ENCODE measurements at places on chromosomes 6 and 20.

- no peak for DNase-seq
Observed at GRCh38 chr20:20849161-20849560, 136.7 kb upstream of the RALGAPA2 start.

DNA sequence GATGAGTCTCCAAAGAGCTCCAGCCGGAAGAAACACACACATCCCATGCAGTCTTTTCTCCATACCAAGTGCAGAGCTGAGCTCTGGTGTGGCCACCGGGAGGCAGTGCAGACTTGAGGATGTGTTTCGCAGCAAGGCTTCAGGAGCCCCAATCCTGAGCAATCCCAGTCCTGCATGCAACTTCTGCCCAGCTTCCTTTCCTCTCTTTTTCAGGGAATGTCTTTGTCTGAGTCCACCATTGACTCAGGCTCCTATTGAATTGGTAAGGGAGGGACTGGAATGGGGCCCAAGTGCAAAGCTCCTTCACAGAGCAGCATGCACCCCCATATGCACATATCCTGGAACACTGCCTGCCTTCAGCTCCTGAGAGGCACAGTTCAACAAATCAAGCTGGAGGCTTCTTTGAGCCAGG, 50.5 kb upstream of the ASIP start:
- no peak for DNase-seq

DNA sequence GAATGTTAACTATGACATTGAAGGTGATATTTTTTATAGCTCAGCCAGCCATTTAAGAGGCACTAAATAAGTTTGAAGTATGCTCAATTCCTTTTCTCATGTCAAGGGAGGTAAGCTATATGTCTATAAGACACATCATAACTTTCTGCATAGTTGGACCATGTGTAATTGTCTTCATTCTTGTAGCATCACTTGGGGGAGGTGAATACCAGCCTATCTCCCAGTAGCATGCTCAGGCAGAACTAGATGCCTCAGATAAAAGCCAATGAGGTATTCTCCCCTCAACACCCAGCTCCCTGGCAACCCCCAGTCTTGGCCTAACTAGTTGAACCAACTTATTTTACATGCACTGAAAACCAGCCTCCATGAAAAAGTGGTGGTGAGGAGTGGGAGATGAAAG, 158.3 kb upstream of the JAG1 start:
- no peak for DNase-seq

DNA sequence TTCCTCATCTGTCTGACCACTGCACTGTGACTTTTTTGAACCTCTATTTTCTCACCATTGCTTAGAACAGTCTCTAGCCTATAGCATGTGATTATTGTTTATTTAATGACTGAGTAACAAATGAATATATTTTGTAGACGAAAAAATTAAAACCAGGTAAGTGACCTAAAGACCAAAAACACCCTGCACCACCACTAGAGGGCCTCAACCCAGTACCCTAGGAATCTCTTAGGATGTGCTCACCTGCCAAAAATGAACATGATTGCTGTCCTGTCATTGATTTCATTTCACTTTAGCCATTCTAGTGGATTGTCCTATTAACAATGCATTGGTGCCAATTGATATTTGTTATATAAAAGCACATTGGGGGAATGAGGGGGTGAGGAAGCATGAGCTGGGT, 199.1 kb downstream of the COL9A1 start:
- DNase-seq: no peak

DNA sequence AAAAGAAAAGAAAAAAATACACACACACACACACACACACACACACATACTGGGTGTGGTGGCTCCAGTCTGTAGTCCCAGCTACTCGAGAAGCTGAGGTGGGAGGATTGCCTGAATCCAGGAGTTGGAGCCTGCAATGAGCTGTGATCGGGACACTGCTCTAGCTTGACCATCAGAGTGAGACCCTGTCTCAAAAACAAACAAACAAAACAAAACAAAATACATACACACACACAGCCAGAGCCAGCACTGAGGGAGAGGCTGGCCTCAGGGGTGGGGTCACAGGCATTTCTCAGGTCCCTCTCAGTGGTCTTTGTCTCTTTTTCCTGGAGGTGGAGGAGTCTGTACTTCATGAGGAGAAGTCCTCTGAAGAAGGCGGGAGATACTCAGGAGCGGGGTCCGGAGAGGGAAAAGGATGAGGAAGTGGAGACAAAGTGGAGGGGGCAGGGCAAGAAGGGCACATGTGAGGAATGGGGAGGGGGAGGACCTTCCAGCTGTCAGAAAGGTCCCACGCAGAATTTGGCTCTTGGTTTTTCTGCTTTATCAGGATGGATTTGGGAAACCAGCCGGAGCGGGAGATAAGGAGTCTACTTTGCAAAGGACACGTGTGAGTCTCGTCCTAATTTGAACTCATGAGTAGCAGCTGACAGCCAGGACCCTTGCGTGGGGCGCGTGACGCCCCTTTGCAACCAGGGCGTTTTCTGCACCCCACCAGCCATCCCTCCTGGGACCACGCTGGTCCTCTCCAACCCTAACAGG, 7.7 kb upstream of the MICB start:
- no peak for DNase-seq

DNA sequence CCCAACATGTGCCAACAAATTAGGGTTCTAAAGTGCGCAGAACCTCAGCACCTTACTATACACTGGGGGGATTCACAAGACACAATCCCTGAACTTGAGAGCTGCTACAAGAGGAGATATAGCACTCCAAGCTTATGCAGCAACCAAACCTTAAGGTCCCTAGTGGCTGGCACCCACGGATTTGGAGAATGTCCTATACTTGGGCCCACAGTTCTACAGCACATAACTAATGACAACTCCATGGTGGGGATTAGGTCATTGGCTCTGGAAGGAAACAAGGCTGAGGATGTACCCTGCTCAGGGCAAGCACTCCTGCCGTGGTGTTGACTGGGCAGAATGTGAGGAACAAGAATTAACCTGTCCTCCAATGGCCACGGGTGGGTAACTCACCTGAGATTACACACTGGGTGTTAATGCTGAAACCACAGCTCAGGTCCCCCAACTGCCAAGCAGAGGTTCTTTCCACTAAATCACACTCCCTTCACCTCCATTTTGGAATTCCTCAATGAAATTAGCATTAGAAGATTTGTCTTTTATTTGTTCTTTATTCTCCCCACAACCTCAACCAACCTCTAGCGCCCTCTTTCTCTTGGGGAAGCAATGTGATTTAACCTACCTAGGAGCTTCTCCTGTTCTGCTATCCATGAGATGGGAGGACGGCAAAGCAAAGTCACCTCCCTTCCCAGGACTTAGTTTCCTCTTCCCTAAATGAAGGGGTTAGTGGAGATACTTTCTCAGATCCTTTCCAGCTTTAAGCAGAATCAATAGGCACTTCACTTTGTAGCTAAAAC, 32.0 kb downstream of the TRERF1 start:
- no peak for DNase-seq

- no peak for DNase-seq
Observed at GRCh38 chr6:39173270-39173669, 56.0 kb downstream of the KCNK5 start.

DNA sequence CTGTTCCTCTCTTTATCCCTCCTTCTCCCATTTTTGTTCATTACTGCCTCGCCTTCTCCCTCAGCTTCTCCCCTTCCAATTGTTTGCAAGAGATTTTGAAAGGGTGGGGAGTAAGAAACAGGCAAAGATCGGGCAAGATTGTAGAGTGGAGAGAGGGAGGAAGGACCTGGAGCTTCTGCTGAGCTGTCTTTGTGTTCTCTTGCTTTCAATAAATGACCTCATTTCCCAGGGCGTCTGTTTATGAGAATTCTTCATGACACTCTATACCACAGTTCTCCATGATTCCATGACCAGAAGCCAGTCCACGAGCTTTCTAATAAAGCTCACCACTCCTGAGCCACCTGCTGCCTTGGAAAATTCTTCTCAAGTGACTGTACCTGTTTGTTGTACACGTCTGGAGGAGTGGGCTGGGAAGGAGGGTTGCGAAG, 50.0 kb upstream of the PLEKHG1 start:
- DNase-seq: no peak

- DNase-seq: no peak
Observed at GRCh38 chr6:30613251-30614043, 3.6 kb downstream of the PPP1R10 start.

- DNase-seq: no peak
Observed at GRCh38 chr6:134949927-134950326, at the start of gene ALDH8A1. ALDH8A1 (minus strand) TSS chr6:134950101; CDS start chr6:134950053, 48 bp downstream.

GRCh38 chr6:75169689-75170586, 35.9 kb downstream of the COL12A1 start:
- DNase-seq: no peak

GRCh38 chr6:40276141-40276540, 311.0 kb downstream of the LRFN2 start:
- DNase-seq: no peak

DNA sequence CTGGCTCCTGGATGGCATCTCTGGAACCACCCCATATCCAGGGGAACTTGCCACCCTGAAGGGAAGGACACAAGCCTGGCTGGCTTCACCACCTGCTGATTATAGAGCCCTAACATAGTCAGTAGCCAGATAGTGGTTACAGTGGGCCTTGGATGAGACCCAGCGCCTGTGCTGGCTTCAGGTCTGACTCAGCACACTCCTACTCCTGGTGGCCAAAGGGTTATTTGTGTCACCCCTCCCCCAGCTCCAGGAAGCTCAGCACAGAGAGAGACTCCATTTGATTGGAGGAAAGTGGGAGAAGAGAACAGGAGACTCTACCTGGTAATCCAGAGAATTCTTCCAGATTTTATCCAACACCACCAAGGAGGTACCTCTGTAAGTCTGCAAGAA, 12.8 kb downstream of the SNX14 start:
- no peak for DNase-seq

GRCh38 chr20:9163251-9163650, 94.4 kb downstream of the PLCB4 start:
- no peak for DNase-seq

DNA sequence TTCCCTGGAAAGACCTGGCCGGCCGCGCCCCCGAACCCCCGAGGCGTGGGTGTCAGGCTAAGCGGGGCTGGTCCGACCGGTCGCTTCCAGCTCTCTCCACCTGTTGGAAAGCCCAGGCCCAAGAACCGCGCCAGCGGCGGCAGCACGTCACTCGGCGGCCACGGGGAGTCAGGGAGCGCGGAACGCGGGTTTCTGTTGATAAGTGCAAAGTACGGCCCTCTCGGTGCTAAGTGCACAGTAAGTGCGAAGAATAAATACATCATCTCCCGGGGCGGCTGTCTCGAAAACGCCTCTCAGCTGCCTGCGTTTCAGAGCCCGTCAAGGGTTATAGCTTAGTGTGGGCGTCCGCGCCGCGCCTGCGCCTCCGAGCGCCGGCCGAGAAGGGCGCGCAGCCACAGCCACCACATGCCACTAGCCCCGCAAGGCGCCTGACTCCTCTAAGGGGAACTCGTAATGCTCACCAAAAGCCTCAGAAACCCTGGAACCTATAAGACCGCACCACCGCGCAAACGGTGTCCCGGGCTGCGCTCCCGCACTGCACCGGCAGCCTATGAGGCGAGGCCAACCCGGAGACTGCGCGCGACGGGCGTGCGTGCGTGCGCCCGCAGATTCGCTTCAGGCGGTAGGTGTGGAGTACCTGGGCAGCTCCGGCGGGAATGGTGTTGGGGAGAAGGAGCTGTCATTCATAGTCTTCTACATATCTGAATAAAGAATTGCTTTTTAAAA, 9.2 kb upstream of the TBX18 start:
- DNase-seq: no peak

GRCh38 chr6:106967936-106968555, 6.5 kb downstream of the CD24 start:
- DNase-seq: no peak

DNA sequence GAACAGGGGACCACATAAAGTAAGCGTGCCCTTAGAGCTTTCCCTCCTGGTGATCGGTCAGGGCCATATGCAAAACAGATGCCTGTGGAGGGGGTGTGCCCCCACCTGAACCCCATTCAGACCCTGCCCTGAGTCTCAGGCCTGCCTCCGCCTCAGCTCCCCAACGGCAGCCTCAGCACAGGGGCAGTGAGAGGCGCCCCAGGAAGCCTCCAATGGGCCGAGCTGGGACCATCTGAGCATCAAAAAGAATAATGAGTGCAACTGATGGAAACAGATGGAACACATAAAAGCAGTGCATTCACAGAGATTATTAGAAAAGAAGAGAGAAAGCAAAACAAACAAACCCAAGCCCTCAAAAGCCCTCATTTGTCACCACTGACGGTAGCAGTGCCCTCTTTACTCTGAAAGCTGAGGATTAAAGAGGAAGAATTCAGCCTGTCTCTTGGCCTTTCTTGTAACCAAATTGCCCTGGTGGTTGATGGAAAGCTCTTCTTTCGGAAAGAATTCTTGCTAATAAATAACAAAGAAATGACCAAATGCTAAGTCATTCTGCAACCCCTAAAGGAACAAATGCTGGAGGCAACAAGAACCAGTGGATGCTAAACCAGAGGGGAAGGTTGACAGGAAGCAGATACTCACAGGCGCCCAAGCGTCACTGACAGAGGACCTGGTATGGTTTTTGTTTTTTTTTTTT, 6.8 kb downstream of the ADISSP start:
- no peak for DNase-seq

- DNase-seq: no peak
Observed at GRCh38 chr6:110353457-110354001, 4.6 kb downstream of the METTL24 start.

DNA sequence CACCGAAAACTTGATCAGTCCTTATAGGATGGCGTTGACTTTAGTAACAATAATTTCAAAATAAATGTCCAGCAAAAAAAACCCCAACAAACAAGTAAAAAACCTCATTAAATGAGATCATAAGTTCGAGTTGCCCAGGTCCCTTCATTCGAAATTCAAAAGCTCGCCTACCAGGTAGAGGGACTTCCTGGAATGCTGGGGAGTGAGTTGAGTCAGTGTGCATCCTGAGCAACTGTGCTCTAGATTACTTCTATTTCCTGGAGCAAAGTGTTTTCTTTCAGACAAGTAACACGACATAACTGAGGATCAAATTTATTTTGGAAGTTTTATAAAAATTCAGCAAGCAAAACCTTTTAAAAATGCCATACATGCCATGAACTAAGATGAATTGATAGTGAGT, 511.9 kb upstream of the CITED2 start:
- no peak for DNase-seq

DNA sequence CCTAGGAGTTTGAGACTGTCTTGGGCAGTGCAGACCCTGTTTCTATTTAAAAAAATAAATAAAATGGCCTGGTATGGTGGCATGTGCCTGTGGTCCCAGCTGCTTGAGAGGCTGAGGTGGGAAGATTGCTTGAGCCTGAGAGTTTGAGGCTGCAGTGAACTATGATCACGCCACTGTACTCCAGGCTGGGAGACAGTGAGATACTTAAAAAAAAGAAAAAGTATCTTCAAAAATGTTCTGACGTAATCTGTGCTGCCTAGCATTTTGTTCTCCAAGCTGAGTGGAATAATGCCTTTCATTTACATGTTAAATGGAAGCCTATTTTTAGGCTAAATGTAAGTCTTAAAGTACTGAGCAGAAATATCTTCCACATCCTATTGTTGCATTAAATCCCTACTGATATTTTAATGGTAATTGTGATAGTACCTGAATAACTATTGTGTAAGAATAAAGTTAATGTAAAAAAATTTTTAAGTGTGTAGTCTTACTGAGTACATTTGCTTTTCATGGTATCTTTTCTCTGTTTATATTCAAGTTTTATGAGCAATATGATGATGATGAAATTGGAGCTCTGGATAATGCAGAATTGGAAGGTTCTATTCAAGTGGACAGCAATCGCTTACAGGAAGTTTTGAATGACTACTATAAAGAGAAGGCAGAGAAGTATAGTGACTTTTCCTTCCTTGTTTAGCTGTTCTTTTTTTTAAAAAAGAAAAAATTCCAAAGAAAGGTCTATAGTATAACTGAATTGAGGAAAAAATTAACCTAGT, 4.2 kb upstream of the ZC2HC1B start:
- DNase-seq: no peak

GRCh38 chr6:42551217-42551616, 12.6 kb upstream of the UBR2 start:
- no peak for DNase-seq

GRCh38 chr6:166478782-166479592, 96.2 kb upstream of the MPC1 start:
- no peak for DNase-seq
